ENCODE measurements at places on chromosomes 6 and 20.

DNA sequence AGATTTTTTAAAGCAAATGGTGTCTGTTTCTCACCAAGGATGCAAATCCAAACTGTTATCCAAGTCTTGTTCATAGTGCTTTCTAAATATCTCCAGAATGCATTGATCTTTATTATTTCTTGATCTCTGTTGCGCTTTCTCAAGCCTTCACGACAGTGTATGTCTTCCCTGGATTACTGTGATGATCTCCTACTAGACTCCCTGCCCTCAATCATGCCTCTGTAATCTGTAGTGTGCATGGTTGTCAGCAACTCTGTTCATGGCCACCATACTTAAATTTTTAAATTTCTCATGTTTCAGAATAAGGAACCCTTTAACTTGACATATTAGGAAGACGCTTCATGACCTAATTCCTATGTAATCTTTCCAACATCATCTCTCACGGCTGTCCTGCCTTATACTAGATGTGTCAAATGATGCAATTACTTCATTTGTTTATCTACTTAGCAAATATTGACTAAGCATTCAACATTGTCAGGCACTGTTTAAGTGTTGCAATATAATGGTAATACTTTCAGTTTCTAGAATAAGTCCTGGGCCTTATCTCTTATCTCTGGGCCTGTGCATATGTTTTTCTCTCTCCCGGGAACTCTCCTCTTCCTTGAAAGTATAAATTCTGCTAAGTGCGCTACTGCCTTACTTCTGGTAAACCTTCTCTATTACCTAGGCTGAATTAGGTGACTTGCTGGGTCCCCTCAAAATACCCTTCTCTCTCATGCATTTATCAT lies 25.6 kb upstream of the AHI1 start:
- DNase-seq: no peak

- no peak for DNase-seq
Measured at GRCh38 chr20:34708621-34709043, 4.5 kb downstream of the TP53INP2 start.

GRCh38 chr20:5674176-5674660 lies 76.0 kb upstream of the SHLD1 start:
- DNase-seq: no peak

DNA sequence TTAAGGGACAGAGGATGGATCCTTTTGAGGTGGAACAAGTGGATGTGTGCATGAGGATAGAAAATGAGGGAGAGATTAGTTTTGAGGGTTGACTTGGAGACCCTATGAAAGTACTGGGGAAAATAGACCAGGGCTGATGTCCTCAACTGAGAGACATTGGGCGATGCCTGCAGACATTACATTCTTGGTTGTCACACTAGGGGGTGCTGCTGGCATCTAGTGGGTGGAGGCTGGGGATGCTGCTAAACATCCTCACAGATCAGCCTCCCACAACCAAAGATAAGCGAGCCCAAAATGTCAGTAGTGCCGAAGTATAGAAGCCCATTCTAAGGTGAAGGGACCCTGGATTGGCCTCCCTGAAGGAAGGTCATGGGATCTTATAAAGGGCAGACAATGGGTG lies 63.3 kb downstream of the MOCS1 start:
- no peak for DNase-seq

GRCh38 chr6:24888715-24889370 lies 46.9 kb downstream of the RIPOR2 start:
- no peak for DNase-seq

DNA sequence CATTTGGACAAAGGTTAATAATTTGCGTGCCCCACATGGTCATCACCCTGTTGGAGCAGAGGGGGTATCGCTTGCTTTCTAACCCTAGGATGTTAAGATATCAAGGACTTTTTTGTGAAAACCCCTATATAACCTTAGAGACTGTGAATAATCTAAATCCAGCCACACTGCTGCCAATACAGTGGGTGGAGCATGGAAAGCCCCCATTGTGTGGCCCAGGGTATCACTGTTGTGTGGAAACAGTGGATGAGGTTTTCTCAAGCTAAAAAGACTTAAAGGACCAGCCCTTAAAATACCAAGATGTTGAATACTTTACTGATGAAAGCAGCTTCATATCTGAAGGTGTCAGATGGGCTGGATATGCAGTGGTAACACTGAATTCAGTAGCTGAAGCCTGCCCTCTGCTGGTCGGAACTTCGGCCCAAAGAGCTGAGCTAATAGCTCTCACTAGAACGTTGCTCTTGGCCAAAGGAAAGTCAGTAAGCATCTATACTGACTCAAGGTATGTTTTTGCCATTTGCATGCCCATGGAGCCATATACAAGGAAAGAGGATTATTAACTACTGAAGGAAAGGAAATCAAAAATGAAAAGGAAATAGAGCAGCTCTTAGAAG lies 695.2 kb downstream of the PHF3 start:
- DNase-seq: peak; percentile 17

DNA sequence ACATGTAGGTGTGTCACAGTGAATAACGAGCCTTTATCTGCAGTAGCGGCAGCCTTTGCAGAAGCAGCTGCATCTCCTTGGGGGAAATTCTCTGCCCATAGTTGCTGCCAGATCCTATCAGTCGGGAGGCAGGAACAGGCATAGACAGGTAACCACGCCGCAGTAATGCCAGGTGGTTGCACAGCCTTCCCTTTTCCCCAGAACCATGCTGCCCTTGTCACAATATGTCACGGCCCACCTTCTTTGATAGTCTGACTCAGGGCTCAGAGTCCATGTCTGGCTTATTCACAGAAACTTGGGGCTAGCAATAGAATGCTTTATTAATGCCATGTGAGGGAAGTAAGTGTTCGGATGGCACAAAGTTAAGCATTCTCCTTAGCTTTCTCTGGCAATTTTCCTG lies 76.6 kb downstream of the F13A1 start:
- no peak for DNase-seq

DNA sequence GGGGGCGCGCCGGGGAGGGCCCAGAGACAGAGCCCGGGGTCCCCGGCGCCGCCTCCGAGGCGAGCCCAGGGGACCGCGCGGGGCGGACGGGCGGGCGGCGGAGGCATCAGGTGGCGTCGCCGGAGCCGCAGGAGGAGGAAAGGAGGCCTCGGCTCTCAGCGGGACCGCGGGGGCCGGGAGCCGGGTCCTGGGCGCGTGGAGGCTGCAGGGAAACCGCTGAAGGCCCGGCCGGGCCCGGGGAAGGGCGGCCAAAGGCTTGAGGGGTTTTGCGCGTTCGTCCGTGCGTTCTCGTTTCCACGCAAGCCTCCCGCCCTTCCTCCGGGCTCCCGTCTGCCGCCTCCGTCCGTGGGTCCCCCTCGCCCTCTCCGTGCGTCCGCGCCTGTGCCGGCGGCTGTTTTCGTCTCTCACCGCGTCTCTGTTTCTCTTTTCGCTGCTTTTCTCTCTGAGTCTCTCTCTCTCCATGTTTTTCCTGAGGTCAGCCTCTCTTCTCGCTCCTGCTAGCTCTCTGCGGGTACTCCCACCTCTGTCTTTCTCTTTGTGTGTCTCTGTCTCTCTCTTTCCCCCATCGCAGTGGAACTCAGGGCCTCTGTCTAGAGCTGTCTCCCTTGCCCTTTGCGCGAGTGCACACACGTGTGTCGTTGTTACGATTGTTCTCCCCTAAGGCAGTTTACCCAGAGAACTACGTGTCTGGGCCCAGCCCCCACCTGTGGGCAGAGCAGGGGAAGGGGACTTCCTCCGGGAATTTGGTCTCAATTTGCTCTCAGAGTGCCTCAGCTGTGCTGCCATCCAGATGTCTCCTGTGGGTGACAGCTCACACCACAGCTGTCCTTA lies 2.1 kb downstream of the IRF4 start:
- DNase-seq: no peak

DNA sequence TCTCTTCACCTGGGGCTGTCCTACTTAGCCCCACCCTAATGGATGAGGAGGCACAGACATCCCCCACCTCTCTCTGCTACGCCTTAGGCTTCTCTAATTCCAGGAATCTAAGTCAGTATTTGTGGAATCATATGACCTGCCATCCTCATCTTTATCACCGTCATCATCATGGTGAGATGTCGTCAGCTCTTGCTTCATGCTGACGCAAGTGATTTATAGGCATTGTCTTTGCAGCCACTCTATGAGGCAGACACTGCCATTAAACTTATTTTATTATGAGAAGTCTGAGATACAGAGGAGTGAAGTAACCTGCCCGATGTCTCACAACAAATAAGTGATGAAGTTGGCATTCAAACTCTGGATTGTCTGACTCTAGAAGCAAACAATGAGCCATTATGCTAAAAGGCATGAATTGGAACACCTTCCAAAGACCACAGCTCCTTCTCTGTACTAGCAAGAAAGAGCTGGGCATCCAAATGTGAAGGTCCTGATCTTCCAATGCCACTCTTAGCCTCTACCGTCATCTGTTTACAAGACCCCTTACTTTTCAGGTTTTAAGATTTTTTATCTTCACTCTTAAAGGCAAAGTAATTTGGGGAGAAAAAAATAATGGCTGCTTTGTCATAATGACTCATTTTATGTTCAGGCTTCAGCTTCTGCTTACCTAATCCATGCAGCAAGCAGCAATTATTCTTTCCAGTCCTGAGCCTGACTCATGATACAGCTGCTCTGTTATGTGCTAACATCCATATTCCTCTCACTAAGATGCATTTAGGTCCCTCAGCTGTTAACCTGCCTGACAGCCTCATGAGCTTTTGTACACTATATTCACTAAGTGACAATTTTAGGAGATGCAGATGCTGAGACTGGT lies 113.7 kb upstream of the BCLAF1 start:
- DNase-seq: peak; percentile 84

DNA sequence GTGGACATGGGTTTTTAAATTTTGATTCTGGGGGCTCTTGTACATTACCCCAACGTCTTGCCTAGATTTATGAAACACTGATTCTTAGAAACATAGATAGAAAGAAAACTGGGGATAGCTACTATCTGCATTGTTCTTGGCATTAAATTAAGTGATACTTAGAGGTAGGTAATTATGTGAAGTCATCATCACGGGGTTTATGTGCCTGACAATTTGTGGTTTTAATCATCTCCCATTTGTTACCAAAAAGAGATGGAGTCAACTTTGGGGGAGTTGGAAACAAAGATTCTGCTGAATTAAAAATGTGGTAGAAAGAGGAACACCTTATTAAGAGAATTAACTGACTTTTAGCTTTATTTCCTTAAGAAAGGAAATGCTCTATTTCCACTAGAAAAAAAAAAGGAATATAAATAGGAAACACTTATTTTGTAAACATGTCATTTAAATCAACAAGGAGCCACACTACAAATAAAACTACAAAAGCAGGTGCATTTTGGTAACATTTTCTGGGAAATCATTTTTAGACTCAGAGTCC lies 5.6 kb downstream of the TNFAIP3 start:
- DNase-seq: no peak

- DNase-seq: no peak
Measured at GRCh38 chr6:167093922-167094432, 28.9 kb upstream of the CCR6 start.

- no peak for DNase-seq
Measured at GRCh38 chr20:688809-689212, 13.2 kb upstream of the SCRT2 start.

- DNase-seq: no peak
Measured at GRCh38 chr20:60043435-60043834, 85.2 kb downstream of the CDH26 start.

DNA sequence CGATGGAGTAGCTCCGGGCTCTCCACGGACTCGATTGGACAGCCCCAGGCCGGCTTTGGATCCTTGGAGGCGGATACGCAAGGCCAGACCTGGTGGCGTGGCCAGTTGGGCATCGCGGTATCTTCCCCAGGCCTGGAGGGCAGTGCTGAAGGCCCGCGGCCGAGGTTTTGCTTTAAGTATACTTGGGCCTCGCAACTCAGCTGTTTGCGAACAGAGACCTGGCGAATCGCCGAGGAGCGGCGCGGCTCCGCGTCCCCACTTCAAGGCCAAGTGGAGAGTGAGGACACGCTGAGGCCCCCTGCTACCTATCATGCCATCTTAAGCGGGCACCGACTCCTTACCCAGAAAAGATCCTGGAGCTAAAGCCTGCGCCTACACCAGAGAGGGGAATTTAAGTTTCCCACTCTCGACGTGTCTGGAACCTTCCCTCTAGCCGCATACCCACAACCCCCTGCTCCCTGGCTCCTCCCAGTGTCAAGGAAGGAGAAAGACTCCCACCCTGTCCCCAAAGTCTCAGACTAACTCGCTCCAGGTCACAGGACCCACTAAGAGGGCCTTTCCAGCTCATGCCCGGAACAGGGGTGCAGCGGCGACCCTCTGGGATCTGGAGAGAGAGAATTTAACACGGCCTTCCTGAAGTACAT lies 4.1 kb downstream of the LINC00237 start:
- no peak for DNase-seq

DNA sequence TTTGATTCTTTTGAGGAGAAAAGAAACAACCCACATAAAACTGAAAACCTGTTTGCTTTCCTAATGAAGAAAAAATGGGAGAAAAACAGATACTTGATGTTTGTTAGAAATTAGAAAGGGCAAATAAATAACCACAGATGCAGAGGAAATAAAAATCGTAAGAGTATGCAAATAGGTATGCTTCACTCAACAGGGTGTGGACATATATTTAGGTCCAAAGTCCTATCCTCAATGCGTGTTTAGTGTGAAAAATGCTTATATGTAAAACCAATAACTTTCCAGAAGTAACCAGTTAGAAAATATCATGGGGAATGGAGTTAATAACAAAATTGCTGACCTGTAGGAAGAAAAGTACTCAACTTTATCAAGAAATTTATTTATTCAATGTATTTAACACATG lies 135.7 kb downstream of the TOX2 start:
- DNase-seq: no peak

- peak; percentile 27 for DNase-seq
Measured at GRCh38 chr20:13261460-13262301, 40.6 kb downstream of the ISM1 start.

GRCh38 chr20:43459022-43459942 lies 1.6 kb downstream of the SRSF6 start:
- no peak for DNase-seq

DNA sequence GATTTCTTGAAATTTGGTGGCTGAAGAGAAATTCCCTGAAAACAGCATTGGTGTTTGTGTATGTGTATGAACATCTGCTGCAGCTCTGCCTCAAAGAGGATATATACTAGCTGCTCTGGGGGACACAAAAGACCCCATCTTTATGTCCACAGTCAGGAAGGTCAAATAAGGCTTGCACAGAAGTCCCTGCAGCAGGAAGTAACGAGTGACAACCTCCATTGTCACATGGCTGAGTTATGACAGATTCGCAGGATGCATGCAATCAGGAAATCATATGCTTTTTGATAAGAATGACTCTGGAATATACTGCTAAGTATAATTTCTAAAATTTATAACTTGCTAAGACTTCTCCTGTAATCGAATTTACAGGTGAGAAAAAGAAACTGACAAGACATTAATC lies 225.9 kb upstream of the CST7 start:
- no peak for DNase-seq

DNA sequence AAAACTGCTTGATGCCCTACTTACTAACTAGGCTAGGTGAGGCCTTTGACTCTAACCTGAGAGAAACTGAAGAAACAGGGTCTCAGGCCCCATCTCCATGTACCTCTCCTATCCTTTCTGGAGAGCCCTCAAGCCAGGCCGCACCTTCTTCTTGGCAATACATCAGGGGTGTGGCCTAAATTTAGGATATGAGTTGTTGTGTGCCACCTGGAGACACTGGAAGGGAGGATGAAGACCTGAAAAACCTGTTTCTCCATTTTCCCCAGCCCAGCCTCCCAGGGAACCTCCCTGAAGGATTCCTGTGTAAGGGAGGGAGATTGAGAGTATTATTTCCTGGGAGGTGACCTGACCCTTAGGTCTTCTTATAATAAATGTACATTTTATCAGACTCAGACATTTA lies 3.1 kb downstream of the LY6G6D start:
- DNase-seq: no peak

GRCh38 chr6:1394514-1395463 lies 5.4 kb downstream of the FOXF2 start:
- no peak for DNase-seq

Data from fibroblast of skin of left quadriceps (primary cell).